Myocyte (in vitro differentiated cells): ENCODE measurements at places on chromosomes 7 and 10.
A peak's percentile ranks its signal among the peaks of the same experiment; 100 is the strongest.

DNA sequence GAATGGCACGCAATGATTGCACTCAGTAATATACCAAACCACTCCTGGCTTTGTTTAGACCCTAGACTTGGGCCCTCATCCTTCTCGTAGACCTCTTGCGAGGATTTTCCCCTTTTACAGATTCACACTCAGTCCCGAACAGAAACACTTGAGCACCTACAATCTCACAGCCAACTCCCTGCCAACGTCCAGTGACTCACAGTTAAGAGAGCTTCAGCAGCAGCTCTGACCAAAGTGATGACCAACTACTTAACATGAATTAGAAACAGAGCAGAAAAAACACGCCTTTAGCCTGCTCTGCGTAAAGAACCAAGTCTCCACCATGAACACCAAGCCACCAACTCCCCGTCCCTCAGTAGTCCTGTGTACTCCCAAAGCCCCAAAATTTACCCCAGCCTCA, 2.2 kb downstream of the DNAJC30 start:
- DNase-seq: no peak

DNA sequence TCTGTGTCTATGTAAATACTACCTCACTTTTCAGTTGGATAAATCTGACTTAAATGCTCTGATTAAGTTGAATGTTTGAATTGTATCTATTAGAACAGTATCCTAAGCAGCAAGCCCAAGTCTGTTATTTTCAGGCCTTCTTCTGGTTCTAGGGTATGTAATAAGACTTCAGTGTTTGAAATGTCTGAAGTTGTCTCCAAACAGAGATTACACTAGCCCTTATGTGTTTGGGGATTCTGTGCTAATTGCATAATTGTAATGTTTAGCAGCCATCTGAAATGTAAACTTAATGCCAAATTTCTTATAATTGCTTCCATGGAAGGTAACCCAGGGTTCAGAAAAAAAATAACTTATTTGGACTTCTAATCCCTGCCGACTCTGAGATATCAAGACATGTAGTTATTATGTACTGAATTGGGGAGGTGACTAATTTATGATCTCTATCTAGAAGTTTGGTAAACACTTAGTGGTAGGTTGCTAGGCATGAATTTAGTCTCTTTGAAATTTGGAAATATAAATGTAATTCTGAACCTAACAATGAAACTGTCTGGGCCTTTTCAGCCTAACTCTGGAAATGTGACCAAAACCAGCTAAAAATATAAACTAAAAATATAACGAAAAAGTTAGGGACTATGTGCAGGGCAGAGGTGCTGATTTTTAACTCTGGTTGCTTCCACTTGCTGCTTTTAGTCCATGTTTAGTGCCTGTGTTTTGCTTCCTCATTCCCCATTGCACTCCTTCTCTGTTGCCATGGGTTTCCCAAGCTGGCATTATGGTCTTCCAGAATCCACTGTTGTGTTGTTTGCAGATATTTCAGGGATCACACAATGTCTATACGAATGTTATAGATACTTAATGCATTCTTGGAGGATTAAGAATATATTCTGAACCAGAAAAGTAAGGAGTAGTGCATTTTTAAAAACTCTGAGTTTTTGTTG, 54.8 kb downstream of the MCU start:
- no peak for DNase-seq

GRCh38 chr7:141074162-141074991, 513 bp downstream of the TMEM178B start:
- peak; percentile 82 for DNase-seq

- no peak for DNase-seq
Observed at GRCh38 chr10:10828623-10829022, 189.0 kb upstream of the CELF2 start.

DNA sequence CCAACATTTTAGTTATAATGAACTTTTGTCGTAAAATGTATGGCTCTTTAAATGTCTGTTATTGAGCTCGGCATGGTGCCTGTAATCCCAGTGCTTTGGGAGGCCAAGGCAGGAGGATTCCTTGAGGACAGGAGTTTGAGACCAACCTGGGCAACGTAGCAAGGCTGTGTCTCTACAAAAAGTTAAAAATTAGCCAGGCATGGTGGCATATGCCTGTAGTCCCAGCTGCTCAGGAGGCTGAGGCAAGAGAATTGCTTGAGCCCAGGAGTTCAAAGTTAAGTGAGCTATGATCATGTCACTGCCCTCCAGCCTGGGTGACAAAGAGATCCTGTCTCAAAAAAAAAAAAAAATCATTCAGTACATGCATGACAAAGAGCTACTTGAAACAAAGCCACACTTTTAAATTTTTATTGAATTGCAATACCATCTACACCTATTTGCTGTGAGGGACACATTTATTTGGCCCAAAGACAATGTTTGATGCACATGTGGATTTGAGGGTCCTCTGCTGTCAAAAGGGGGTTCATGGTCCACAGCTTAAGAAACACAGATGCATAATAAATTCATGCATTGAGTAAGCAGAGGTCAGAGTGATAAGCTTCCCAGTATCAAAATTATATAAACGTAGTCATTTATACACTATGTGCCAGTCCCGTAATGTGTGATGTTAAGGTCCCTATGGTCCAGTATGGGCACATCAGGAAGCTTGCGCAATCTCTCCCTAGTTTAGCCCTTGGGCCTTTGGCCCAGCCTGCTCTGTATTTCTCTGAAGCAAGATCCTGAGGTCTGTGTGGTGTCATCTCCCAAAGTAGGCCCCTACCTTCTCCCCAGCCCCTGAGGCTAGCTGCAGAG, 4.4 kb upstream of the MALSU1 start:
- DNase-seq: no peak

DNA sequence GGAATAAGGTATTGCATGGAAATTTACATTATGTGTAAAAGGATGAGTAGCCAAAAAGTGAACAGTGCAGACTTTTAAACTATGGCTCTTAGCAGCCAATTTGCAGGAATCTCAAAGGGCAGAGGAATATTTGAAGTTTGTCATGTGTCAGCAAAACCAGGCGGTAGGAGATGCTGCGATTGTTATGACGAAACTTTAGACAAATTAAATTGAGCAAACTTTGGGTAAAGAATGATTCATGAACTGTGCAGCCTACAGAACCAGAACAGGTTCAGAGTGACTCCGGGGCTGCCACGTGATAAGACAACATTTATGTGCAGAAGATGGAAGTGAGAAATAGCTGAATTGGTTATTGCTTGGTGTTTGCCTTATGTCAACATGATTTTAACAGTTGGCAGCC, 39.2 kb upstream of the CCDC6 start:
- DNase-seq: no peak

GRCh38 chr10:119283387-119283786, 76.0 kb downstream of the GRK5 start:
- no peak for DNase-seq

DNA sequence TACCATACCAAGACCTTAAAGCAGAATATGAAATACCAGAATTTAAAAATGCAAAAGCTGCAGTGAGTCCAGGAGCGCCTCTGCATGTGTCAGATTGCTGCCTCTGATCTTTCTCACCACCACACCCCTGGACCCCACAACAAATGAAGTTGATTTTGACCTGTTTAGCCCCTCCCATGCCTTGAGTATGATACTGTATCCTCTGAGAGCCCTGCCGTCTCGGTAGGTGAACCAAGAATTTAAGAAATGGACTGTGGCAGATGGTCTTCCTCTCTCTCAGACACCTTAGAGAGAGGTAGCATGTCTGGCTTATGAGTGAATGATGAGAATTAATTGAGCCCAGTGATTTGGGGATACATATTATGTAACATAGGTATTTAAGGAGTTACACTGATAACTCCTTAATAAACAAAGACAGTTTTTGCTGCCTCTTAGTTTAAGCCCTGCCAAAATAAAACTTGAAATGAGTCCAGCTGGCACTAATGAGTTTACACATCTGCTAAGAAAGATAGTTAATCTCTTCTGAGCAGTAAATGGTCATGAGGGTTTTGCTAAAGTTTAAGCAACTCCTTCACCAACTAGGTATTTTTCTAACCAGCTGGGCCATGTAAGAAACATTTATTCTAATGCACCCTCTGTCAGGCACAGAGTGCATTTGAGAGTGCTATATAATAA, 4.5 kb upstream of the TFPI2 start:
- DNase-seq: peak; percentile 47

- DNase-seq: peak; percentile 22
Observed at GRCh38 chr7:50807026-50807730, 24.5 kb upstream of the GRB10 start.

GRCh38 chr10:13003759-13004158, 2.2 kb upstream of the CCDC3 start:
- DNase-seq: no peak

DNA sequence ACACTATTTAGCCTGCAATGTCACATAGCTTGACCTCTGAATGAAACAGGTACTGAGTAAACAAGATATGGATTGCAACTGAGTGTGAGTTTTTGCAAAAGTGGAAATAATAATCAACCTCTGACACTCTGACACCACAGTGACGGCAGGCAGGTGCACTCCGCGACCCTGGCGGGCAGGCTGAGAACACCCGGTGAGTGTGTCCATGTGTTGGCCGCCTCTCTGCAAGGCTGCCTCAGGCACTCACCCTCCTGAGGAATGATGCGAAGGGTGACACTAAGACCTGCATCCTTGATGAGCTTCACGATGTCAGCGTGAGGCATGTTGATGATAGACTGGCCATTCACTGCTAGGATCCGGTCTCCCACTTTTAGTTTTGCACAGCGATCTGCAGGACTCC, 336.2 kb downstream of the PHTF2 start:
- no peak for DNase-seq

DNA sequence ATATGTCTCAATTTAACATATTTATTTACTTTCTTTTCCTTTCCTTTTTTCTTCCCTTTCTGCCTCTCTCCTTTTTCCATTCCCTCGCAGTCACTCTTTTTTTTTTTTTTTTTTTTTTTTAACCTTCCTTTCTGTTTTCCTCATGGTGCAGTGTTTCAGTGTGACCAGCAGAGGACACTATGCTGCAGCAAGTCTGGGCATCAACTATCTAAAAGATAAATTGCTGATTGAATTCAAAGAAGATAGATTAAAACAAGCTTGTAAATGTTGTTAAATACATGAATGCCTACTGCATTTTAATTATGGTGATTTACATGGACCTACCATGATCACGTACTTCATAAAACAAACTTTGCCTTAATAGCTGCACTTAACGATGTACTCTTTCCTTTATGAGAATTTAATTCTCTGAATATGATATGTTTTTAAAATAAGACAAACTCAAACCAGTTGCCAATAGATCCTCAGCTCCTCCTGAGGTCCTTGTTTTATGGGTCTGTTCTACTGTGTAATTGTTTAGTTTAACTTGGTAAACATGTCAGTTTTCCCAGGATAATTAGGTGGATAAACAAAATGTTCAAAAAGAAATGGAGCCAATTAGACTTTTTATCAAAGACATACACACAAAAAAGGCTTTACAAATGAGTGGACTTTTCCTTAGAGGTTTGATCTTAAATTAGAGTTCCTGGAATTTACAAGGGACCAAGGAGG, 101.0 kb upstream of the AGR3 start:
- DNase-seq: peak; percentile 71

GRCh38 chr7:99848420-99849216, 20.8 kb downstream of the CYP3A43 start:
- no peak for DNase-seq

GRCh38 chr7:157193274-157193673, 54.5 kb downstream of the UBE3C start:
- DNase-seq: no peak

DNA sequence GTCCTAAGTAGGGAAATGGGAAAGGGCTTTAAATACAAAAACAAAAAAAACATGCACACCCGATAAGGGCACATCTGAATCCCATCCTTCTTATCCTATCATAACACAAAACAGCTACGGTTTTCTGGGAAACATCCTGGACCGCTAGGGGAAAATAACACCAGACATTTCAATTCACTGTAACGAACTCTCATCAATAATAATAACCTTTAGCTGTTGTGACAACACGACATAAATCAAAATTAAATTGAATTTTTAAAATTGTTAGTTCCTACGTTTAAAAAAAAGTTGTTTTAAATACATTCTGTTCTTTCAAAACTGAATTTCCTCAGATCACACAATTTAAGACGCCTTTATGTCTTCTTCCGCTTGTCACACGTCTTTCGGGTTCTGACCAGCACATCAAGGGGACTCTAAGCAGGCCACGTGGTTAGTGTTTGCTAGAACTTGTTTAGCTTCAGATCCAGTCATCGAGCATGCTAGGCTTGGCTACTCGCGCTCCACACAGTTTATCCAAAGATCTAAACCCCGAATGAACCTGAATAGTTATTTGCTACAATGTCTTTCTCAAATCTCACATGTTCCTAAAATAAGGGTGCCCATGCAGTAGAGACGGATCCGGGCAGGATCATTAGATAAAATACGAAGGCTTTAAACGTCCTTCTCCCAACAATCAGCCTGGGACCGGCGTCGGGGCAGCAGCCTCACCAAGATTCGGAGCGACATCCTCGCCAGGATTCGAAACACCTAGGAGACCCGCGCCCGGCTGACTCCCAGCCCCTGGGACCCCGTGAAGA, 839 bp downstream of the IKZF5 start:
- DNase-seq: peak; percentile 55

- peak; percentile 69 for DNase-seq
Observed at GRCh38 chr7:158650821-158651225, 53.8 kb downstream of the NCAPG2 start.

- DNase-seq: no peak
Observed at GRCh38 chr10:45432700-45433472, 58.9 kb downstream of the ALOX5 start.

- DNase-seq: no peak
Observed at GRCh38 chr10:7968510-7969112, 85.9 kb upstream of the GATA3 start.

GRCh38 chr7:27958933-27959548, 219.1 kb downstream of the TAX1BP1 start:
- DNase-seq: no peak

DNA sequence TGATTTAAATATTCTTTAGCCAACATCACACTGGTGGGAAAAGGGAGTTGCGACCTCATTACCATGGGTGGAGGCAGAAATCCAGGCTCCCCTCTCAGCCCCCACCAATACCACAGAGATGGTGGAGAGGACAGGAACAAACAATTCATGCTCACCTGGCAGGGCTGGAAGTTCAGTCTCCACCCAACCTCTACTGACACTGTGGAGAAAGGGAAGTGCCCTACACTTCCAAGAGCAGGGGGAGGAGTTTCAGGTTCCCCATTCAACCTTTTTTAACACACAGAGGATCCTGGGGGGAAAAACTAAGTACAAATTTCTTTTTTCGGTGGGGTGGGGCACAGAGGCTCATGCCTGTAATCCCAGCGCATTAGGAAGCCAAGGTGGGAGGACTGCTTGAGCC, 210.1 kb upstream of the KCTD7 start:
- no peak for DNase-seq

DNA sequence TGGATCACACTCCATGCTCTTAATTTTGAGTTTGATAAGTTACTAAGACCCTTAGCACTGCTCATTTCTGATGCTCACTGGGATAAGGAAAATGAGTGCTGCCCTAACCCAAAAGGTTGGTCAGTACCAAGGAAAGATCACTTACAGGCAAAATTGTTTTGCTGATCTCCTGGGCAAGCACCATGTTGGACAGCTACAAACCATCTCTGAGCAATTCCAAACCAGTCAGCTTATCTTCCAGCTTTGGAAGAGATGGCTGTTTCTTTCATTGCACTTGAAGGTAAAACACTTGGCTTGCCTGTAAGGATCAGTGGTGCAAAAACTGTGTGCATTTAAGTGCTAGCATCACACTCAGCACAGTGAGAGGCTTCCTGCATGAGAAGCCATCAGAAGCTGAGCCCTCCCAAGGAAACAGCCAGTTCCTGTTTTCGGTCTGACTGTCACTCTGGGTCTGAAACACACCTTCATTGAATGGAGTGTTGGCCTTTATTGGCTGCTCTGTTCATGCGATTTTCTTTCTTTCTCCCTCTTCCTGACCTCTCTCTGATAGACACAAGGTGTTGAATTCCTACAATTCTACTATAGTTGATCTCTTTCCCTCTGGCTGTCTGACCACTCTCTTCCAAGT, 126.4 kb upstream of the GHITM start:
- DNase-seq: no peak
